ENCODE measurements at places on chromosomes 11 and 22. TPM values are rescaled to one million over a fixed set of nuclear protein-coding genes. Genes with fewer than 3 reads are reported as not detected.

Gene LDHAL6A
- polyA plus RNA-seq, result not detected

Gene SLC22A8
- not detected for polyA plus RNA-seq

GRCh38 chr11:14418801-14419417, 59.9 kb upstream of the RRAS2 start:
- H3K27ac ChIP-seq, result no peak overlapping the region
- no peaks in the 10 kb centered on the region for H3K27me3 ChIP-seq
- no peak for DNase-seq
- no peaks in the 10 kb centered on the region for H3K36me3 ChIP-seq

GRCh38 chr11:16358726-16359125, 2.4 kb upstream of the SOX6 start:
- no peaks in the 10 kb centered on the region for H3K27me3 ChIP-seq
- H3K36me3 ChIP-seq, result no peaks in the 10 kb centered on the region
- no peak for DNase-seq
- no peak overlapping the region for H3K4me3 ChIP-seq

DNA sequence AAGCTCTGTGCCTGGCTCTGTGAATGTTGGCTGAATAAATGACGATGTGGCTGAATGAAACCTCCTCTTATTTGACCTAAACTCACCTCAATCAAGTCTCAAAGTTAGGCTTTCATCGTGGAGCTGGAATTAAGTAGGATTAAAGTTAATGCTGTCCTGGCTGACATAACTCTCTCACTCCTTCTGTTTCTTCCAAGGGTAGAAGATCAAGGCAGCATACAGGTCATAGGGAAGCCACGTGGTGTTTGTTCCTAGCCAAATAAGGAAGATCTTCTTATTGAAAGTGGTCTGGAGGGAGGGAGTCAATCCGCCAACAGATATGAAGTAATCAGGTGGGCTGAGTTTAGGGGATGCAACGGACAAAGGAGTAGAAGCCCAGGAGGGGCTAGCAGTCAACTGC, 59.5 kb downstream of the TRIM29 start:
- DNase-seq, result no peak
- no peaks in the 10 kb centered on the region for H3K27me3 ChIP-seq
- H3K4me1 ChIP-seq, result no peaks in the 10 kb centered on the region
- H3K4me3 ChIP-seq, result no peak overlapping the region
- no peaks in the 10 kb centered on the region for H3K36me3 ChIP-seq
- no peak overlapping the region for H3K27ac ChIP-seq

DNA sequence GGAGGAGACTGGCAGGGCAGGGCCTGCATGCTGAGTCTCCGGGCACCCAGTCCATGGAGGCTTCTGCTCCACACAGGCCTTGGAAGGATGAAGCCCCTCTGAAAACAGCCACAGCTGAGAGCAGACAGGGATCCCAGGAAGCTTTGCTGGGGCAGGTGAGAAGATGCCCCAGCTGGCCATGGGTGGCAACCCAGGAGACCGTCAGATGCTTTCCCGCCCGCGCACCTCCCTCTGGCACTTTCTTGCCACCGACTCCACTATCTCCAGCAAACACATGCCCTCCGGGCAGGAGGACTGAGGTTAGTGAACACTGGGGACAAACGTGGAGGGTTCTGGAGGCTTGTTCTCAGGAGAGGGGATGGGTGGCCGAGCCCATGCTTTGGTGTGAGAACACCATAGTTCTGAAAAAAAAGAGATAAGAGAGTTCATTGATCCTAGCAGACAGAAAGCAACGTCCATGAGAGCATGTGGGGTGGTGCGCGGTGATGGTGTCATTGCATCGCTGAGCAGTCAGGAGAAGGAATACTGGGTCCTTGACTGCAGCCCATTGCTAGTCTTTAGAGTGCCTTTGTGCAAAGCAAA, 2.3 kb downstream of the C1QTNF6 start:
- DNase-seq, result no peak
- H3K36me3 ChIP-seq, result peaks cover 21% of the 10 kb centered on the region
- H3K4me3 ChIP-seq, result no peak overlapping the region
- no peaks in the 10 kb centered on the region for H3K27me3 ChIP-seq
- H3K27ac ChIP-seq, result no peak overlapping the region
- peaks cover 43% of the 10 kb centered on the region for H3K4me1 ChIP-seq

All from keratinocyte (primary cell).